ENCODE measurements at places on chromosomes 2 and 18.
A peak's percentile ranks its signal among the peaks of the same experiment; 100 is the strongest.

- DNase-seq = no peak
These were observed 272 bp upstream of the FASTKD1 start for GRCh38 chr2:169573974-169574299.

- peak; percentile 6 for DNase-seq
These were observed 185.9 kb upstream of the CCDC150 start for GRCh38 chr2:196453613-196454047.

- DNase-seq = no peak
These were observed 1.4 kb downstream of the CEP76 start for GRCh38 chr18:12701161-12701560.

DNA sequence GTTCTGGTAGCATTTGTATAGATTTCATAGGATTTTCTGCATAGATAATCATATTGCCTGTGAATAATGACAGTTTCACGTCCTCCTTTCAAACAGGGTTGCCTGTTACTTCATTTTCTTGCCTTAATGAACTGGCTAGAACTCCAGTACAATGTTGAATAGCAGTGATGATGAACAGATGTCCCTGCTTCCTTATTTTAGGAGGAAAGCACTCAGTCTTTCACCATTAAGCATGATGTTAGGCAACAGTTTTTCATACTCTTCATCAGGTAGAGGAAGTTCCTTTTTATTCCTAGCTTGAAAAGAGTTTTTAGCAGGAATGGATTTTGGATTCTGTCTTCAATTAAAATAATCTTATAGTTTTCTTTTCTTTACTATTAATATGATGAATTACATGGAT is 39.7 kb downstream of the C2orf76 start:
- no peak for DNase-seq

DNA sequence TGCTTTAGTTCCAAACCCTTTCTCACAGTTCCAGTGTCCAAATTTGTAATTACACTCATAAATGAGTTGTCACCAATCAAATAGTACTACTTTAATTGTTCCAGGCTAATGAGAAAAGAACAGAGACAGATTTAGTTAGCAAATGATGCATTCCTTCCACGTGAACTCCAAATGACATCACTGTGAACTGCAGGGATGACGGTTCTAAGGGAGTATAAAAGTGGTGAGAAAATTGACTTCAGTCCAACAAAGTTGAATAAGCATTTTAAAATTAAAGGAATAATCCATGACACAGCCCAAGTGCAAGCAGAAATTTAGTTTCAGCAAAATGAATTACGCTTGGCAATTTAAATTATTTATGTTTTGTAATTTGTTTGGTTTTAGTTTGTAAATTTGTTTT is 102.0 kb upstream of the LRATD1 start:
- DNase-seq = no peak
